ENCODE measurements at places on chromosomes 2 and 18.

DNA sequence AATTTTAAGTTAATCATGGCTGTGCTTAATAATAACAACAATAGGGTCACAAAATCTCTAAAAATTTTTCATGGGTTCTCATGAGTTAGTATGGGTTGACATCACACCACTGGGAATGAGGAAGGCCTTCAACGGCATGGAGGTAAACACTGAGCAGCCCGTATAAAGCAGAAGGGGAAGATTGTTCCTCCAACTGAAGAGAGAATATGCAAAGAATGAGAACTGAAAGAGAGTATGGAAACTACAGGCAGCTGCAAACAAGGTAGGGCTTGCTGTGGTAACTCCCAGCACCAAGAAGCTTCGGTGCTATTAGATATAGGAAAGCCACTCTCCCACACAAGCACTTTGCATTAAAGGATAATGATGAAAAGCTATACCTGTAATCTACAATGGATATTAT is 1242.3 kb upstream of the CELF4 start:
- DNase-seq, result no peak

GRCh38 chr2:193989645-193990044 is 1667.4 kb upstream of the SLC39A10 start:
- DNase-seq, result no peak

DNA sequence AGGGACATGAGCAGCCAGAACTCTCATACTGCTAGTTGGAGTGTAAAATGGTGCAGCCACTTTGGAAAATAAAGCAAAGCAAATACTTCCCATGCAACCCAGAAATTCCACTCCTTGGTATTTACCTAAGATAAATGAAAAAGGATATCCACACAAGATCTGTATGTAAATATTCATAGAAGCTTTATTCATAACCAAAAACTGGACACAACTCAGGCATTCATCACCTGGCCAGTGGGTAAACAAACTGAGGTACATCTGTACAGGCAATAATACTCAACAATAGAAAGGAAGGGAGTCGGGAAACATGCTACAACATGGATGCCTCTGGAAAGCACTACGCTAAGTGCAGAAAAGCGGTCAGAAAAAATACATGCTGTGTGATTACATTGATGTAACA is 2.5 kb upstream of the LOXHD1 start:
- DNase-seq, result no peak

DNA sequence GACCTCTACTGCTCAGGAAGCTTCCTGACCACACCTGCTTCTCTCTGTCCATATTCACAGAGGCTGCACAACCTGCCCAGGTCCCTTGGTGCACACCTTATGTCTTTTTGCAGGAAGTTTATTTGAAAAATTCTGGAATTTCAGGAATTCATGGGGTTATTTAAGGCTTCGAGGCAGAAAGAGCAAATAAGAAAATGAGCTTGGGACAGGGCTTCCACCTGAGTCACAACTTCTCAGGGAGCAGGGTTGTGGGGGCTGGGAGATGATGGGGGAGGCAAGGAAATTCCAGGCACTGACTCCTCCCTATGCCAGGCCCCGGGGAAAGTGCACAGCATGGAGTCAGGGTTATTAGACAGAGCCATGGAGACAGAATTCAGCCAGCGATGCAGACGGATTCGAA is 57.7 kb downstream of the INHBB start:
- no peak for DNase-seq

DNA sequence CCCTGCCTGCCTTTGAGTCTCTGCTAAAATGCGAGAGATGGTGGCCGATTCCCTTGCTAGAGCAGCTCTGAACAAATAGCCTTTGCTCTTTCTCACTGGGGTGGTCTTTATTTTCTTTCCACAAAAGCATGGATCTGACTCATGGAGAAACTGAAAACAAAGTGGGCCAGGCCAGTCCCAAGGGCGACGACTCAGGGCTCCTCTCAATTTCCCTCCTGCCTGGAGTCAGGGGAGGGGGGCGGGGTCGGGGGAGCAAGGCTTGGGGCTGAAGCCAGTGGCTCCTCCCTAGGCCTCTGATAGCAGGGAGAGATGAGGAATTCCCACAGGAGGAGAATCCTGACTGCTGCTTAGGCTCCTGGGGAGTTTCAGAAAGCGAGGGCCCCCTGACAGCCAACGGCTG is 17.1 kb upstream of the IL1R2 start:
- no peak for DNase-seq

DNA sequence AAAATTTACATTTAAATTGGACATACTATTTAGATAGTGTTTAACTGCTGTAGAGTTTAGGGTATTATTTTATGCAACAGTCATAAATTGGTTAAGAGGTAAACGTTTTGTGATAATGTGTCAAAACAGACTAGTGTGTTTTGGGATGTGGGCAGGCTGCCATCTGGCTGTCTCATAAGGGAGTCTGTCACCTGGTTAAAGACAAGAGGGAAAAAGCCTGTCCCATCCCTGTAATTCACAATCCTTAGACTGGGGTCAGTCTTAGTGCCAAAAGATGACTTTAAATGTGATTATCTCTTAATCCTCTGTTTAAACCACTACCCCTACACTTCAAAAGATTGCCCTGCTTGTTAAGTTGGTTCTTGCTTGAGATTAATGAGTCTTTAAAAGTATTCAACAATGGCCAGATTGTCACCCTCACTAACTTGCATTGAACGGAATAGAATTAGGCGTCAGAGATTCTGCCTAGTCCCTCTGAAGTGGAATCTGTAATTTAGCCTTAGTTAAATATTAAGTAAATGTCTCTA is 59.2 kb downstream of the SGPP2 start:
- DNase-seq, result no peak

DNA sequence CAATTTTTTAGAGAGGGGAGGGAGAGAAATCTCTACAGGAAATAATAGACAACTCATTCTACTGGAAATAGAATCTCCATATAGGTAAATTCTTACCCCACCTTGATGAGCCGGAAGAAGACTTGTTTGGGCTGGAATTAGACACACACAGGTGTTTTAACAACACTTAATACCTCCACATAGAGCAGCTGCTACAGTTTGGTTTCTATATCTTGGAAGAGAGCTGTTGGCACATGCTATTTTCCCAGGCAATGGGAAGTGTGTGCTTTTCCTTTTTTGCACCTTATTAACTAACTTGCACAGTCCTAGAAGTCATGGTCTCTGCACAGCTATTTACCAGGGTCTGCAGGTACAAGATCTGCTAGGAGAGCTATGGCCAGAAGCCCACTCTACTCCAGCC is 73.7 kb downstream of the SATB2 start:
- DNase-seq, result no peak

DNA sequence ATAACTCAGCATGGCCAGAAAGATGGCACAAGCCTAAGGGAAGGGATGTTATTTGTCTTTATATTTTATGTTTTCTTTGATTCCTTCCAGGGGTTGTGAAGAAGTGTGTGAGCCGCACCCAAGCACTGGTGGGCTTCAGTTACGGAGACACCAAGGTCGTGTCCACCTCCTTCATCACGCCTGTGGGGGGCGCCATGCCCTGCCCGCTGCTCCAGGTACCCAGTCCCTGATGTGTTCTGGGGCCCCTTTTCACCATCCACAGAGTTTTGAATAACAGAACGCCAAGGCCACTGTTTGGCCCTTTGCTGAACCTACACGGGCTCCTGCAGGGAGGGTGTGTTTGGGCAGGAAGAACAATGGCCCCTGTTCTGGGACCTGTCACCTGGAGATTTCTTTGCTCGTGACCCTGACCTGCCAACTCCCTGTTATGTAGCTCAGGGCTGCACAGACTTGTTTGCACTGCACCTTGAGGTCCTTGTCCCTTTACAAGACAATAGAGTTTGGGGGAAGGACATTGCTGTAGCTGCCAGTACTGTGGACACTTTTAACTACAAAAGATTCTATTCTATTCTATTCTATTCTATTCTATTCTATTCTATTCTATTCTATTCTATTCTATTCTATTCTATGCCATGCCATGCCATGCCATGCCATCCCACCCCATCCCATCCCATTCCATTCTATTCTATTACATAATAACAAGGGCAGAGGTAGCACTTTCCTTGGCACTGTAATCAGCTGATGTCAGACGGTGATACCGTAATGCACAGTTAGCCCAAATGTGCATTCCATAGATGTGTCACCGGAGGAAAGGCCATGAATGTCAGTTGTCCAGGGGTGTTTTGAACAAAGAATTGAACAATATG is 48.2 kb upstream of the CNGA3 start:
- no peak for DNase-seq

- no peak for DNase-seq
Measured at GRCh38 chr2:86123328-86123925, 17.4 kb downstream of the PTCD3 start.

DNA sequence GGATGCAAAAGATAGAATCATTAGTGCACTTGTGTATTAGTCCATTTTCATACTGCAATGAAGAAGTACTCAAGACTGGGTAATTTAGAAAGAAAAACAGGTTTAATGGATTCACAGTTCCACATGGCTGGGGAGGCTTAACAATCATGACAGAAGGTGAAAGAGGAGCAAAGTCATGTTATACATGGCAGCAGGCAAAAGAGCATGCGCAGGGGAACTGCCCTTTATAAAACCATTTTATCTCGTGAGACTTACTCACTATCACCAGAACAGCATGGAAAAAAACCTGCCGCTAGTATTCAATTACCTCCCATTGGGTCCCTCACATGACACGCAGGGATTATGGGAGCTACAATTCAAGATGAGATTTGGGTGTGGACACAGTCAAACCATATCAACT is 129.4 kb downstream of the SCG2 start:
- DNase-seq, result no peak

- peak; percentile 65 for DNase-seq
Measured at GRCh38 chr2:217988014-217988839, 14.6 kb downstream of the TNS1 start.

GRCh38 chr2:170883683-170884082 is 45.4 kb upstream of the GORASP2 start:
- no peak for DNase-seq

DNA sequence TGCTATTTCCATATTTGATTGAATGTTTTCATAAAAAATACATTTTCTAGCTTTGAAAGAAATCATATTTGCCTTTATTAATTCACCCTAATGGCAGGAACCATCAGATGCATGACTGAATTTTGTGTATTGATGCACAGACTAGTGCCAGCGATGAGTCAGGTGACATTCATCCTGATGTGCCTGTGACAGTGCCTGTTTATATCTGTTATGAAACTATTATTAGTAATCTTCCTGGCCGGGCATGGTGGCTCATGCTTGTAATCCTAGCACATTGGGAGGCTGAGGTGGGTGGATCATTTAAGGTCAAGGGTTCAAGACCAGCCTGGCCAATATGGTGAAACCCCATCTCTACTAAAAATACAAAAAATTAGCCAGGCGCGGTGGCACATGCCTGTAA is 170.0 kb downstream of the TSN start:
- DNase-seq, result no peak

DNA sequence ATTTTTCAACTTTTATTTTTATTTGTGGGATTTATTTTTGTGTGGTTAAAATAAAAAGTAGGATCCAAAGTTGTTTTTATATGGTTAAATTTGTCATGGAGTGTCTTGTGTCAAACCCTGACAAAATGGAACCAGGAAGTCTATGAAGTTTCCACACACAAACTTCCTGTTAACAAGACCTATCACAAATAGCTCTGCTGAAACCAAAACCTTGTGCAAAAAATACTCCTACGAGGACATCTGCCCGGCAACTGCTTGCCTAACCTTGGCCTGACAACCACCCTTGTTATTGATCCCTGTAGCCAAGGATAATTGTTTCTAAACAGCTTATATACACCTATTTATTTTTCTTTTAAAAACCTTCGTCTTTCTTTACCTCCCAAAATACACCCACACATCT is 389.6 kb downstream of the TRIB2 start:
- no peak for DNase-seq

DNA sequence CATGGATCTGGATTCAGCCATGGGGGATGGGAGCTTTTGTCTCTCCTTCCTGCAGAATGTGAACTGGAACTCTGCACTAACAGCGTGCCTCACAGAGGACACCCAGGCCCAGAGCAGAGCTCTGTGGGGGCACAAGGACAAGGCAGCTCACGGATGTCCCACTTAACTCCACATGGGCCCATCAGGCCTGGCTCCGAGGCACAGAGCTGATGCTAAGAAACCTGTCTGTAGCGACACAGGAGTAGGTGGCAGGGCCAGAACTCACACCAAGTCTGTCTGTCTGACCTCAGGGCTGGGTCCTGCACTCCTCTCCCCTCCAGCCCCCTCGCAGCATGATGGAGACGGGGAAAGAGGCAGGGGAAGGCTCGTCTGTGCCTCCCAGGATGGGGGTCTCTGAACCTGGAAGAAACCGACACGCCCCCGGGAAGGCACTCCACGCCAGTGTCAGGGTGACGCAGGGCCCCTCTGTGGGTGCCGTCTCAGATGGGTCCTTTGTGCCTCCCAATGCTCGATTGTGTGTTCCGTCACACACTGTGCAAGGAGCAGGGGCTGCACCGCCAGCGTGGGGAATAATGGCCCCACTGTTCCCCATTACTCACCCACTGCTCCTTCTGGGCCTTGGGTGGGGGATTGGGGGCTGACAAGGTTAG is 36.6 kb downstream of the FAM178B start:
- no peak for DNase-seq

- peak; percentile 28 for DNase-seq
Measured at GRCh38 chr2:207770602-207771404, 1.1 kb upstream of the FZD5 start.

- DNase-seq, result no peak
Measured at GRCh38 chr2:60478660-60479059, 74.8 kb downstream of the BCL11A start.

- DNase-seq, result no peak
Measured at GRCh38 chr2:172863341-172863740, 127.7 kb downstream of the RAPGEF4 start.

DNA sequence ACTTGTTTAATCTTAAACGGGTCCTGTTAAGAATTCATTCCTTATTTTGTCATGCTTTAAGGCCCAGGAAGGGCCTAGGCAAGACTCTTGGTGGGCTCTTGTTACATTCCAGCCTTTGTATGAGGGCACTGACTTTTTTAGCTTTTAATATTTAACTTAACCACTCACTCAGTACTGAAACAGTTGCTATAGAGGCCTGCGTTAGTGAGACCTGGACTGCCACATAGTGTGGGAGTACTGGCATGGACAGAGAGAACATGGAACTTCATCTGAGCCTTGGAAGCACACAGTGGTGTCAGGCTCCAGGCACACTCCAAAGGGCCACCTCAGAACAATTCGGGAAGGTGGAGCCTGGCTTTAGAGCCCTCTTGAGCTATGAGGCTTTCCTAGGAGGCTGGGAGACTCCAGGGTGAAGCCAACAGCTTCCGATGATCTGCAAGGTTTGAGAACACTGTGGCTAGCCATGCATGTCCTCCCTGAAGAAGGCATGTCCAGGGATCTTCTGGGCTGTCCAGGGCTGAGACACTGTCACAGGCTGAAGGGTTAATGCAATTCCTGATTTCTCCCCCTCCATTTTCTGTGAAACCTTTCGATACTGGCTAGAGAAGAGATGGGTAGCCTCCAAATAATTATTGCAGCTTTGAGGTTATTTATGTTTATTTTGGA is 155.4 kb upstream of the ACAA2 start:
- no peak for DNase-seq

DNA sequence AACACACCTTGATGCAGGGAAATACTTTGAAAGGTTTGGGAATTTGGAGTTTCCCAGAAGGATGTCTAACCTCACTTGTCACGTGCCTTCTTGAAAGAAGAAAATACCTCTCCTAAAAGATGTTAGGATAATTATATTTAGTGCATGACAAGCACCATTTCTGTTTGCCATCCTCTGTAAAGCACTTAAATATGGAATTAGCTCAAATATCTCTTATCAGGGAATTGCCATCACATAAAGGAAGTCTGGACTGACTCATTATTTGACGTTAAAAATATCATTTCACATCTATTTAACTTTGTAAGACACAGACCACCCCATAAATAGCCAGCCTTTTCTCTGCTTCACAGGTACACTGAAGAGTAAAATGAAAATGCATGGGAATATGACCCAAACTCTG is 140.1 kb downstream of the STK39 start:
- DNase-seq, result no peak

GRCh38 chr2:161243312-161243711 is 64.9 kb upstream of the PSMD14 start:
- no peak for DNase-seq

All from CD14-positive monocyte (primary cell).